Lower leg skin (tissue), 4 donors: ENCODE measurements at places on chromosomes 1 and 21.

DNA sequence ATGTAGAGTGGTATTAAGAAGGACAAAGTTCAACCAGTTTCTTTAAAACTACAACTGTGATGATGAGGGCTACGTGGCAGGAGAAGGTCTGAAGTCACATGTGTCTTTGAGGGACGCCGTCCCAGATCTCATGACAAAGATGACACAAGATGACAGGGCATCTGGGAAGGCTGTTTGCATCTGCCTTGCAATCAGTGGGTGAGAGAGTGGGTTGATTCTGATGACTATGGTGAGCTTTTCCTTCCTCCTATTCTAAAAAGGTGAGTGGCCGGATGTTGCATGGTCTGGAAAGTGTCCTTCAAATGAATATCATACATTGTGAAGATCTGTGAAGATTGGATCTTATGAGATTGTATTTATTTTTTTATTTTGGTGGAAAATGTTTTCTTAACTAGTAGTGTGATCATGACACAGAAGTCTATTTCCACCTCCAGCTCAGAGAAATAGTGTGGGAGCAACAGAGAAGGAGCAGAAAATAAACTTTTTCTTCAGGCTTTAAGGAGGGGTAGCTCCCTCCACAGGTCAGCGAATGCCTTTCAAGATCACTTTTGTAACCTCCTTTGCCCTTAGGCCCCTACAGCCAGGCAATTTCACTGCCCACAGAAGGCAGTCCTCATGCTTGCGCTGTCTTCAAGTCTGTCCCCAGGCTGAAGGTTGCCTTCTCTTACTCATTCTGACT, 76.0 kb upstream of the ATF3 start:
- DNase-seq: no peak

- DNase-seq: no peak
Measured at GRCh38 chr1:24955161-24955560, 25.1 kb upstream of the RUNX3 start.

GRCh38 chr1:40633523-40633922, 32.0 kb downstream of the RIMS3 start:
- no peak for DNase-seq

DNA sequence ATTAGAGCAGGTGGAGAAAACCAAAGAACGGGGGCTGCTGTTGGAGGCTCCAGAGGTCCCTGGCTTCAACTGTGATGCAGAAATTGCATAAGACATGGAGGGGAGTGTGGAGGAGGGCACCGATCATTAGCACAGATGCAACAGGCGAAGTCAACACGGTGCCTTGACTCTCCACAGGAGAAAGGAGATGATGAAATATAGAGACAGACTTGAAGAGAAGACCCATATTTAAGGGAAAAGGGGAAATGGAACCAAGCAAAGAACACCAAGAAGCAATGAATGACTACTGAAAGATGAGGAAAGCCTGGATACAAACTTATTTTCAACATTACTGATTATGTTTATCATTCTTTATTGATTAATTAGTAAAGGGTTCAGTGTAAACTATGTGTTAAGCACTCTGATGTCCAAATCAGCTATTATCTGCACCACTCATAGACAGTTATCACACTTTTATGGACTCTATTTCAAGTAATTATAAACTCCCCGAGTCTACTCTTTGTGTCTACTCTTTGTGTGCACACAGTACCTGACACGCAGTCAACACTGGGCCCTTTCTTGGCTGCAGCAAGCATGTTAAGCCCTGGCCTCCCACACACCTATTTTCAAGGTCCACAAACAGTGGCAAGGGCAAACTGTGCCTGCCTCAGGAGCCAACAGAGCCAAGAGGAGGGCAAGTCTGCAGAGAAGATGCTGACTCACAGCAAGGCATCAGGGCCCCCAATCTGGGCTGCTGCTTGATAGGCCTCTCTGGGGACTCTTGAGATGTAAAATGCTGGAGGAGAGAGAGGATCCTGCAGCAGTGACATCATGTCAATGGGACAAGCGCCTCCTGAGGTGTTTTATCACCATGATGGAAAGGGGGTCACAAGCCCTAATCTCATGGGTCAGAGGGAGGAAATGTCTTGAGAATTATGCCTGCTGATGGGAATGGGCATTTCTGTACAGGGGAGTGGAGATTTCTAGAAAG, 17.6 kb downstream of the PCNX2 start:
- DNase-seq: no peak

- DNase-seq: peak; percentile 85
Measured at GRCh38 chr1:183267646-183268431, 81.8 kb downstream of the LAMC2 start.

GRCh38 chr1:82836213-82836972, 1035.7 kb downstream of the ADGRL2 start:
- DNase-seq: no peak

DNA sequence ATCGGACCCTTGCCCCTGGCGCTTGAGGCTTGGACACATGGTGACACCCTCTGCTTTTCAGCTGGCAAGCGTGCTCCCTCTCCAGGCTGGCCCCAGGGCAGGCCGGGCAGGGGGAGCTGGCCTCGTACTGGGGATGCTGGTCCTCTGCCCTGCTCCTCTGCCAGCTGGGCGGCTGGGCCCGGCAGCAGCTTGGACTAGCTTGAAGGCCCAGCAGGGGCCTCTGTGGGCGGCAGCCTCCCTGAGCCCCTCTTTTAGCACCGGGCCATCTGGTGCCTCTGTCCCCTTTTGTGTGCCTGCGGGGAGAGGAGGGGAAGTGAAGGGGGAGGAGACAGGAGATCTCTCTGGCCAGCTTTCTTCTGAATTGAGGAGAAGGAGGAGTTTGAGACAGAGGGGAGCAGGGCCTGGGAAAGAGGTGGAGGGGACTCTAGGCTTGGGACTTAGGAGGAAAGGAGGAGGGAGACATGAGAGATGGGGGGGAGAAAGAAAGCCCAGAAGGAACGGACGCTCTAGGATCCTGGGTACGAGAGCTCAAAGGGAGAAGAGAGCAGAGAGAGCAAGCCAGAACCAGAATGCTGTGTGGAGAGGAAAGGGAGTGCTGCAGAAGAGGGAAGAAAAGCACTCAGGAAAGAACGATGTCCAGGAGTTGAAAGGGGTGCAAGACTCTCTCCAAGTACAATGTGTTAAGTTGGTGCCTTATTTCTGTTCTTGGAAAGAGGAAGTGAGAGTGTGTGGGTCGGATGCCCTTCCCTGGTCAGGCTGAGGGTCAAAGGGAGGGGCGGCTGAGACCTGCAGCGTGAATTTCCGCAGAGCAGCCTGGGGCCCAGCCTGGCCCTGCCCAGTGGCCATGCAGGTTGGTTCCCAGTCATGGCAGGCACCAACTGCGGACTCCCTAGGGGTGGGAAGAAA, 40.3 kb downstream of the IER5 start:
- DNase-seq: no peak

GRCh38 chr1:87044840-87045239, 130.4 kb downstream of the HS2ST1 start:
- DNase-seq: no peak

DNA sequence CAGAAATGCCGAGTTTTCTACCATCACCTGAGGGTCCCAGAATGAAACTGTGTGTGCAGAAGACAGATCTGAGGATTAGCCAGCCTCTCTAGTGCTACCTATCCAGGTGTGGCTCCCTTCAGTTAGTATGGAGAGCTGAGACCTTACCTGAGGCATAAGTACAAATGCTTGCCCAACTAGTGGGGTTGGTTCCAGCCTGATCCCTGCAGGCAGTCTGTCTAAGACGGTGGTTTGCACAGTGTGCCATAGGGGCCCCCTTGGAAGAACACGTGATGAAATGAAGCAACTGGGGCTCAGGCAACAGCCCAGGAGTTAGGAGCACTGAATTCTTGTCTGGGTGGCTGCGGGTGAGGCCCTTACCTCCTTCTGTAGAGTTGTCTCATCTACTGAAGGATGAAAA, 15.6 kb downstream of the S100A7A start:
- DNase-seq: peak; percentile 53

DNA sequence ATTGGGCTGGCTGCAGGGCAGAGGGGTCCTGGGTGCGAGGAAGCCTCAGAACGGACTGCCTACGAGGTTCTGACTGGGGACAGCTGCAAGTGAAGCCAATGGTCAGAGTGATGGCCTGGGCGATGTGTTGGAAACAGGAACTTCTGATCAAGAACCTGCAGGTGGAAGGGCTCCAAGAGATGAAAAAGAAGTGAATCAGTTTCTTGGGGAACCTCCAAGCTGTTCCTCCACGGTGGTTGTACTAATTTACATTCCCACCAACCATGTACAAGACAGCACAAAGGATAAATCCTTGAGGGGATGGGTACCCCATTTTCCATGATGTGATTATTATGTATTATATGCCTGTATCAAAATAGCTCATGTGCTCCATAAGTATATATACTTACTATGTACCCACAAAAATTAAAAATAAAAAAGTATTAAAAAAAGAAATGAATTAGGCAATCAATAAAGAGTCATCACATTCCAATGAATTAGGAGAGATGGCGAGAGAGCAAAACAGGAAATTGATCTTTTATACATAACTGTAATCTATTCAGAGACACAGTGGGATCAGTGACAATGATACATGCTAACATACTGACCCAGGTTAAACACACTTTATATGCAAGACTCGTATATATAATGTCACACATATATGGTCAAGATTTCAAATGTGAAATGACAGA, 58.1 kb downstream of the PTPN14 start:
- DNase-seq: no peak

- no peak for DNase-seq
Measured at GRCh38 chr1:113659035-113659434, 100.3 kb downstream of the PHTF1 start.

DNA sequence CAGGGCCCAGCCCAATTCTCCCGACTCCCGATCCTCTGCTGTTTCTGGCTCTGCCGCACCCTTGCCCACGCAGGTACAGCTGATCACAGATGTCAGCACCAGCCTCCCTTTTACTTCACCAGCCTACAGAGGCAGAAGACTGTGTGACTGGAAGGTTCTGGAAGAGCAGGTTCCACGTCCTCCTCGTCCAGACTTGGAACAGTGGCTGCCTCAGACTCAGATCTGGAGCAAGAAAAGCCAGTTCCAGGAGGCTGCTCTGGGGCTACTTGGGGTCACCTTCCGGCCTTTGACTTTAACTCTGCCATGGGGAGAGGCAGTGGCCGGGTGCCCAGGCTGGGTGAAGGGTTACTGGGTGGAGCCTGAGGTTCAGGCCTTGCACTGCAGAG, 16.1 kb upstream of the KLHDC7A start:
- DNase-seq: no peak

DNA sequence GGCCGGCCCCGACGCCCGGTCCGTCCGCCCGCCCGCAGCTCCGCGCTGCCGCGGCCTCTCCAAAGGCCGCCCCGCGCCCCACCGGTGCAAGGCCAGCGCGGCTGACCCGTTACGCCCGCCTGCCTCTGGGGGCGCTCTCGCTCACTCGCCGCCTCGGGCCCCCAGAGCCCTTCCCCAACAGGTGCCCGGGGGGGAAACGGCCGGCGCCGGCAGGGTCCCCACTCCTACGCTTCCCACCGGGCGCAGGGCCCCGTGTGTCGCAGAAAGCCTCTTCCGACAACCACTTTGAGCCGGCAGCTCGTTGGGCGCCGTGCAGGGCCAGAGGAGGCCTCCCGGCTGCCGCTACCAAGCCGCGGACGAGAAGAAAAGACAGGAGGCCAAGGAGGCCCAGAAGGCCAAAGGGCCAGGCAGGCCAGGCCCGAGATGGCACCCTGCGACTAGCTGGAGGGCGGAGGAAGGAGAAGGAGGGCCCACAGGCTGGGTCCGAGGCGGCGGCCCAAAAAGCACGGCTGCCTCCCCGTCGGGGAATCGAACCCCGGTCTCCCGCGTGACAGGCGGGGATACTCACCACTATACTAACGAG, 64.9 kb upstream of the FCGR2A start:
- peak; percentile 86 for DNase-seq

GRCh38 chr1:145804235-145805045, 19.5 kb downstream of the RNF115 start:
- DNase-seq: no peak

- no peak for DNase-seq
Measured at GRCh38 chr1:87404296-87404695, 75.6 kb downstream of the LMO4 start.

DNA sequence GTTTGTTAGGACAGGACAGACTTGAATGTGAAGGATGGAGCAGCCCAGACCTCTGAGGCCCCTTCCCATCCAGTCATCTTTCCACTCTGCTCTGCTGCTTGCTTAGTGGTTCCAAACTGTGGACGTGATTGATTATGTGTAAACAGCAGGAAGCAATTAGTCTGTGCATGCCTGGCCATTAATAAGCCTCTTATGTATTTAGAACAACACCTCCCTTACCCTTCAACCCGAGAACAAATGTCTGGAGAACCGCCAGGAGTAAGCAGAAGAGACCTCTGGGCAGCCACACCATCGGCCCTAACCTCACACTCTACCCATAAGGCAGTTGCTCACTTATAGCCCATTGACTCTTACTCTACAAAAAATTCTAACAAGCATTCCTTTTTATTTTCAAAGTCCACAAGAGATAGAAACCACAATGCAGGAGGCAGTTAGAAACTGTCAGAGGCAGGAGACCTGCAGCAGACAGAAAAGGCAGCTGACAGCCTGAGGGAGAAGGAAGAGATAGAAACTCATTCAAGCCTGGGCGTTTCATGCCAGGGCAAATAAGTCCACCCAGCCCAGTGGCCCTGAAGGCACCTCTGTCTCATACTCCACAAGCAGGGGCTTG, 5.8 kb upstream of the EPHA8 start:
- no peak for DNase-seq

- DNase-seq: no peak
Measured at GRCh38 chr1:25816112-25816718, 3.5 kb upstream of the MTFR1L start.

DNA sequence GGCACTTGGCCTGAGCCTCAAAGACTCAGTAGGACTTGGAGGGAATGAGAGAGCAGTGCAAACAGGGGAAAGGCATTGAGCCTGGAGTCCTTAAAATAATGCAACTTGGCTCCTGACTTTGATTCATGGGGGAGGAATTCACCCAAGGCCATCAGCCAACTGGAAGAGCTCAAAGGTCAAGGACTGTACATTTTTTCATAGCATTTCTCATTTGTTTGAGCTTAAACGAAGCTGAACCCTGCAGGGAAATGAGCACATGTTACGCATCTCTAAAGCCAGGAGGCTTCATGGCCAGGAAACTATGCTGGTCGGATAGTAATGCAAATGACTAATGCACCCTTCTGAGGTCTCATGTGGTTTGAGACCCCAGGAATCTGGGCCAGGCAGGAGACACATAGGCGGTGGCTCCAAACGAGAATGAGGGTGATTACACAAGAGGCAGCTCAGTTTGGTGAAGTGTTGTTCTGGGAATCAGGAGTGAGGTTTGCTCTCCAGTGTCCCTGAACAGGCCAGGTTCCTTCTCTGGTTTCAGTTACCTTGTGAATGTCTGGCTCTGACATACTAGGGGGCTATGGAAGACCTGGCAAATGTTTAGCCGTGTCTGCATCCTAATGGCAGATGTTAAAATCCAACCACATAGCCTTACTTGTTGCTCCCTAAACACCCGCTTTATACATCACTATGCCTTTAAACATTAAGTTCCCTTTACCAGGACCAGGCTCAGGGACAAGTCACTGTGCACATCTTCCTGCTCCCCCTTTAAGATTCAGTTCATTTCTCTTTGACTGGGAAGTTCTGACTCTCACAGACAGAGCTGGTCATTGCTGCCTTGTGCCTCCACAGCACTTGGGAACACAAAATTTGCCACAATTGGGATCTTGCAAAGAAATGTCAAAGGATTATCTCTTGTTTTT, 503.9 kb upstream of the USP24 start:
- DNase-seq: peak; percentile 93
